ENCODE measurements at places on chromosomes 11 and 22. TPM values are rescaled to one million over a fixed set of nuclear protein-coding genes. Genes with fewer than 3 reads are reported as not detected.

CRYBB2 gene
- 0.51 TPM for total RNA-seq

LRP4 gene
- total RNA-seq = not detected

GRCh38 chr11:3370311-3370870, 8.6 kb downstream of the ZNF195 start:
- no peak for DNase-seq

DNA sequence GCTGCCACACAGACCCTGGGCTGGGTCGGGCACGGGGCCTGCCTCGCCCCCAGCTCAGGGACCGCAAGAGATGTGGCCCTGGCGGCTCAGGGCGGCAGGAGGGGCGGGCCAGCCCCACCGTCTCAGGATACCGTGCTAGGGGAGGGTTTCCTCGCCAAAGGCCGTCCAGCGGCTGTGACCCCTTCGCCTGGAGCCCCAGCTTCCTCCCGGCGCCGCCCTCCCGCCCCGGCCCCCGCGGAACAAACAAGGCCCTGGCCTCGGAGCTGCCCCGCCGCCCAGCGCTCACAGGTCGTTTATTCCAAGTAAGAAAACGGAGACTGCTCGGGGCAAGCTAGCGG, 543 bp upstream of the AP2A2 start:
- no peak for DNase-seq

H19 gene
- not detected for total RNA-seq

- DNase-seq = no peak
Observed at GRCh38 chr11:108319541-108320145, 96.8 kb downstream of the ATM start.

Measured in activated T-cell treated with anti-CD3 and anti-CD28 coated beads, Interleukin-2, amount 50 U/mL, for 72 hours (primary cell).